CD14-positive monocyte (primary cell): ENCODE measurements at places on chromosomes 16 and 17.

DNA sequence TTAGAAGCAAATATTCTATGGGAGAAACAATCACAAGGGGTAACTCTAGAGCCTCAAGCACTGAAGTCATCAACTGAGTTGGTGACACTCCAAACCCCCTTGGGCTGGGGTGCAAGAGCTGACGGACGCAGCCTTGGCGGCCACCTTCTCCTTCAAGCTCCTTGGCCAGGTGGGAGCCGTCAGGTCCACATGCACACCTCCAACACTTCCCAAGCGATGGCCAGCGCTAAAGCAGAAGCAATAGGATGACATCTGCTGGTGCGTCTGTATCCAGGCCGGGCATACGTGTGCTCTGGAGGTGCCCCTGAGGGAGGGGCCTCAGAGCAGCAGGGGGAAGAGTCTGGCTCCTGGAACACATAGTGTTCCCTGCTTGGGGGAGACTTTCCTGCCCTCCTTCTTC lies 12.2 kb upstream of the FOXJ1 start:
- DNase-seq: no peak

GRCh38 chr17:61570118-61570517 lies 20.9 kb downstream of the NACA2 start:
- no peak for DNase-seq

GRCh38 chr17:55154101-55154500 lies 110.7 kb upstream of the HLF start:
- no peak for DNase-seq

GRCh38 chr16:16092925-16093627 lies 130.2 kb downstream of the ABCC6 start:
- no peak for DNase-seq

DNA sequence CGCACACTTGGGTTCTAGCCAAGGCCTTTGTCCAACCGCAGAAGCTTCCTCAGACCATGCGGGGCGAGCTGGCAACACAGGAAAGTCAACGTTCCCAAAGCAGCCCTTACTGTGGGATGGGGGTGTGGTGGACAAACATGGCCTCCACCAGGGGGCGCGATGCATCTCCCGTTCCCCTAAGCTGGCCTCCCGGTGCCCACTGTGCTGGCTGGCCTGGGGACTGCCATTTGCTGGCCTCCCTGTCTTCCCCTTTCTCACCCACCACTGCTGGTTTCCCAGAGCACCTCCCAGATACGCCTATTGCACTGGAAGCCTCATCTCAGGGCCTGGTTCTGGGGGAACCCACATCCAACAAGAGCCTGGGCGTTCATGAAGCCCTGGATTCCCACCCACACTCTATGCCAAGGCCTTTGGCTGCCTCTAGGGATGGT lies 145.3 kb downstream of the IRF8 start:
- DNase-seq: peak; percentile 41

GRCh38 chr17:37737971-37738370 lies 6.9 kb downstream of the HNF1B start:
- no peak for DNase-seq

GRCh38 chr17:74579900-74580299 lies 12.2 kb downstream of the CD300LD start:
- DNase-seq: peak; percentile 69

DNA sequence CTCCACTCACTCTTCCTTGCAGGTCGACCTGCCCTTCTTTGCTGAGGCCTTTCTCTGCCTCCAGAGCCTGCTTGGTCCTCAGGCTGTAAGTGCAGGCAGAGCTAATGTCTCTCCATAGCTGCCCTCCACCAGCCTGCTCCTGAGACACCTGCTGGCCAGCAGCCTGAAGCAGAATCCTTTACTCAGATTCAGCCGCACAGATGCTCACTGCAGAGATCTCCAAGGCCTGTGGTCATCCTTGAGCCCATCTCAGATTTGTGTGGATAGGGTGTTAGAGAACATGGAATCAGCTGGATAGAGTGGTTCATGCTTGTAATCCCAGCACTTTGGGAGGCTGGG lies 11.5 kb downstream of the DEXI start:
- DNase-seq: no peak
